Stimulated activated effector memory CD8-positive, alpha-beta T cell treated with anti-CD3 and anti-CD28 coated beads, Interleukin-12 subunit alpha, Interleukin-12 subunit beta, amount 100 ng/mL, for 72 hours (primary cell): ENCODE measurements at places on chromosomes 16 and 17.

DNA sequence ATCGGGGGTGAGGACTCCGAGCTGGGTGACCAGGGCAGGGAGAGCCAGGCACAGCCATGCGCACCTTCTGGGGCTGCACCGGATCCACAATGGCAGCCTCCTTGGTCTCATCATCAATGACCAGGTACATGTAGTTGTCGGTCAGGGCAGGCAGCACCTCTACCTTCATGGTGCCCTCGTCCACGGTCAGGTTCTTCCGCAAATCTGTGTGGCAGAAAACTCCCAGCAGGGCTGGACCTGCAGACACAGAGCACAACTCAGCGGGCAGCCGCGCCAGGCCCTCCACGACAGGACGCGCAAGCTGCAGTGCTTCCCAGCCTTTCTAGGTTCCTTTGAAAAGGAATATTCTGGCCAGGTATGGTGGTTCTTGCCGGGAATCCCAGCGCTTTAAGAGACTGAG, 3.8 kb downstream of the HAGH start:
- no peak for DNase-seq

DNA sequence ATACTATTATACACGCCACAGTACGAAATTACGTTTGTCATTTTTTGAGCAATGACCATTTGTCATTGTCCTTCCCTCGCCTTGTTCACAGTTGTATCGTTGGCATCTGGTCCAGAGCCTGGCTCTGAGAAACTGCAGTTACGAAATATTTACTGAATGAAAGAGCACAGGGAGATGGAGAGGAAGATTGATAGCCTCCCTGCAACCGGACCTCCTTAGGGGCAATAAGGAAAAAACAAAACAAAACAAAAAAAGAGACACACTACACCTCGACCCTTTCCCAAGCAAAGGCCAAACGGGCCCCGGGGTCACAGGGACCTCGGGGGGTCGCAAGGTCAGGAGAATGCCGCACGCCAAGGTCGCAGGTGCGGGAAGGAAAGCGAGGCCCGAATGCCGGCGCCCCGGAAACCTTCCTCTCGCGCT, 857 bp downstream of the GOT2 start:
- no peak for DNase-seq

DNA sequence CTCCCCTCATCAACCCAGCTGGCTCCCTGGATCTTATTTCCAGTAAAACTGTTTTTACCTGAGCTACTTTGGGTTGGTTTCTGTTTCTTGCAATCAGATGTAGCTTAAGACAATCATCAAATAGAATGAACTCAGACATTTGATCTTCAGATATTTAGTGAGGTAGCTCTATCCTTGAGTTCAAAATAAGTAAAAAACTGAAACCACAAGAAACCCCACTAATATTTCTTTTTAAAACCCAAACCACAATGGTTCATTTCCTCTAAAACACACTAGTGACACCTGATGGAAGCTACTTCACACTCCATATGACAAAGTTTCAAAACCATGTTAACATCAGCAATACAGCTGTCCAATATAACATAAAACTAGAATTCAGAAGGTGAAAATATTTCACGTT, 37.8 kb downstream of the CACNG1 start:
- DNase-seq: no peak

DNA sequence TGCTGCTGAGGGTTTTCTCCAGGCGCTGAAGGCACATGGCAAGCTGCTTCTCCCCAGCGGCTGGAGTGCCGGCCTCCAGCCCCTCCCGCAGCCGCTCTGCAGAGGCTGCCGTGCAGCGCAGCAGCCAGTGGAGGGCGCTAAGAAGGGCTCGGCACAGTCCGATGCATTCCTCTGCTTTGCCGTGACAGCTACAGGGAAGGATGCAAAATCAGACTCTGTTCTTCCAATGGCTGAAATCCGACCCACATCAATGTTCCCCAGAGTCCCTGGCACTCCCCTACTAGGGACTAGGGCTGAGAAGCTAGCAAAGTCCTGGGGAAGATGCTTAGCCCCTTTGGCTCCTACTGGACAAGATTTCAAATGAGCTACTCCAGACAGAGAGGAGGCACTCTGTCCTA, 19.0 kb downstream of the MED24 start:
- no peak for DNase-seq

DNA sequence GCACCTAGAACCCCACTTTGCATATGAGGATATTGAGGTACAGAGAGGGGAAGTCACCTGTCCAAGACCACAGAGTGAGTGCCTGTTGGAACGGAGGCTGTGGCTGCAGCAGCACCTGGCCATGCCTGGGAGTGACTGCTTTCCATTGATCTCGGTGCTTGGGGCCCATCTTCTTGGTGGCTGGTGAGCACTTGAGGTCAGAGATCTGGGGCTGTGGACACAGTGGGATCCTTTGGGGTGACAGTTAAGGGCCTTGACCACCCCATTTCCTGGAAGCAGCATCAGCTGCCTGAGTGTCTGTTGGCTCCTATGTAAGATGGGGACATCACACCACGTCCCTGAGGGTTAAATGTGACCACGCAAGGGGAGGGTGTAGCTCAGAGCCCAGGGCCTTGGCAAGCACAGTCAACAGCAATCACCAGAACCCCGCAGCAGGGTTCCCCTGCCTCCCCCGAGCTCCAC, 111.7 kb downstream of the IRF8 start:
- no peak for DNase-seq

GRCh38 chr17:64354396-64354795, 36.3 kb downstream of the PECAM1 start:
- no peak for DNase-seq

DNA sequence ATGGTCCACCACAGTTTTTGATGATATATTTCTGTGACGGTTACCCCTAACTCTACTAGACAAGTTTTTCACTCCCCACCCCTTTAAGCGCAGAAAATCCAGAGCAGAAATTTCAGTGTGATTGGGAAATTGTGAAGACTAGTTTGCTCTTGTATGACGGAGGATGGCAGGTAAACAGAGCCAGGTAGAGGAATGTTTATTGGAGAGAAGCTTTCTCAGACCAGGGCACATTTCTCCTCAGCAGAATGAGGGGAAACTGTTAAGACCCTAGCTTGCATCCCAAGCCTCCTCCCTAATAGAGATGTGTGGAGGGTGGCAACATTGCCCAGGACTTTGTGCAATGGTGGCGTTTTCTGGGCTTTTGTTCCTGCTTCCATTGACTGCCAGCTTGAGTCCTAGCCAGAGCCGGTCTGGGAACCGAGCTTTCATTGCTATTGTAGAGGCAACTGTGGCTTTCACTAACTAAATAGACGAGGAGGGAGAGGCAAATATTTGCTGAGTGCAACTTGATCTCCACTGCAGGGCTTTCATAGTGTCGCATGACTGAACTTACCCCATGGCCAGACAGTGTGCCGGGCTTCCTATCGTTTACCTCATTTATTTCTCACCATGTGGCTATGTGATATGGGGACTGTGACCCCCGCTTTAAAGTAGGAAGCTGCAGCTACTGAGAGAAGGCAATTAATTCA, 159.6 kb upstream of the MPHOSPH6 start:
- DNase-seq: no peak

GRCh38 chr16:87993901-87994300, 42.7 kb downstream of the BANP start:
- no peak for DNase-seq

DNA sequence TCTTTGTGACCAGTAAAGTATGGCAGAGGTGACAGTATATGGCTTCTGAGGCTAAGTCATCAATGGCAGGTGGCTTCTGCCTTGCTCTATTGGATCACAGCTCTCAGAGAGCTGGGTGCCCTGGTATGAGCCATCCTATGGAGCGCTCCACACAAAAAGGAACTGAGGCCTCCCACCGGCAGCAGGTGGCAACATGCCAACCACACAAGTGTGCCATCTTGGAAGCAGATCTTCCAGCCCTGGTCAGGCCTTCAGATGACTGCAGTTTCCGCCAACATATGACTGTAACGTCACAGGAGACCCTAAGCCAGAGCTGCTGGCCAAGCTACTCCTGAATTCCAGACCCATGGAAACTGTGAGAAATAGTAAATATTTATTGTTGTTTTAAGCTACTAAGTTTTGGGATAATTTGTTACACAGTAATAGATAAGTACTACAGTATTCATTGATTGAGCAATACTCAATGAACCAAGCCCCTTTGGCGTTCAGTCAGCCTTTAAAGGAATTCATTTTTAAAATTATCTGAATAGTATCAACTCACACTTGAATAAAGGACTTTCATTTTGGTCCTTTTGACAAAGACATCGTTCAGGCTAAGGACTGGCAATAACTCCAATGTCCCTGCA, 69.4 kb upstream of the LHX1 start:
- no peak for DNase-seq

GRCh38 chr17:38922538-38923297, 2.7 kb upstream of the LASP1NB start:
- no peak for DNase-seq

- no peak for DNase-seq
Observed at GRCh38 chr17:17513626-17514025, 17.4 kb upstream of the RASD1 start.

DNA sequence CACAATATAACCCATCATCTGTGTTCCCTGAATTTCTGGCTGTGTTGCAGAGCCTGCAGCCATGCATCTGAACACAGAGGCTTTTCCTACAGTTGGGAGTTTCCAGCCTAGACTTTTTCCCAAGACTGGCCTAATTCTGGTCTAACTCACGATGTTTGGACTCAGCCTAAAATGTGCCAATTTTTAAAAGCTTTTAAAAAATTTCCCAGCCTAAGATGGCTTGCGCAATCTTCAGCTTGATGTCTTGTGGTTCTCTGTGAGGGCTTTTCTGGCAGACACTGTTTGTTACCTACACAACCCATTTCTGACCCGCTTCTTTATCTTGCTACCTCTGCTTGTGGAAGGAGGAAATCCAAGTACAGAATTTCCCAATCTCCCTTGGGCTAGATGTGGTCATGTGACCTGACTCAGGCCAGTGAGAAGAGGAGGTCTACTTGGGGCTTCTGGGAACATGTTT, 72.7 kb upstream of the GAS7 start:
- DNase-seq: no peak

DNA sequence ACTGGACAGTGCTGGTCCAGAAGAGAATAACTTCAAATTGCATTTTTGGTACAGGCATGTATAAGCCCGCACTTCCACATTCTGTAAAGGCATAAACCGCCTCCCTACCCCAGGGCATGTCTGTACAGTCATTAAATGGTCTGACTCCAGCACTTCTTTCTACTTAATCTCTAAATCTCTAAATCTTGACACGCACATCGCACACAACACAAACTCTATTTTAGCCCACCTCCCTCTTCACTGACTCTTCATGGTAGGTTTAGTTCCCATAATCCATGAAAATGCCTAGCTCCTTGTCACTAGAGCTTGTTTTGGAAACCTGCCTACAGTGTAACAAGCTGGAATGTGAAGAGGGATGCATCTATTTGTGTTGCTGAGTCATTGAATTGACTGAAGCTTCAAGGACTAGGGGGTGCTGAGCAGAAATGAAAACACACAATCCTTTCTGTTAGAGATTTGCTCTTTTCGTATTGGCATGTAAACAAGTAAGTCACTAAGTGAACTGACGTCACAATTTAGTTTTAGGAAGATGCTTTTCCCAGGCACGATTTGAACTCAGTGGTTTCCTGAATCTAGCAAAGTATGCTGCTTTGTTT, 1.6 kb upstream of the DUSP14 start:
- DNase-seq: no peak

- no peak for DNase-seq
Observed at GRCh38 chr17:66348584-66349165, 46.3 kb downstream of the PRKCA start.

GRCh38 chr16:88677721-88678120, 8.6 kb downstream of the SNAI3 start:
- DNase-seq: no peak

DNA sequence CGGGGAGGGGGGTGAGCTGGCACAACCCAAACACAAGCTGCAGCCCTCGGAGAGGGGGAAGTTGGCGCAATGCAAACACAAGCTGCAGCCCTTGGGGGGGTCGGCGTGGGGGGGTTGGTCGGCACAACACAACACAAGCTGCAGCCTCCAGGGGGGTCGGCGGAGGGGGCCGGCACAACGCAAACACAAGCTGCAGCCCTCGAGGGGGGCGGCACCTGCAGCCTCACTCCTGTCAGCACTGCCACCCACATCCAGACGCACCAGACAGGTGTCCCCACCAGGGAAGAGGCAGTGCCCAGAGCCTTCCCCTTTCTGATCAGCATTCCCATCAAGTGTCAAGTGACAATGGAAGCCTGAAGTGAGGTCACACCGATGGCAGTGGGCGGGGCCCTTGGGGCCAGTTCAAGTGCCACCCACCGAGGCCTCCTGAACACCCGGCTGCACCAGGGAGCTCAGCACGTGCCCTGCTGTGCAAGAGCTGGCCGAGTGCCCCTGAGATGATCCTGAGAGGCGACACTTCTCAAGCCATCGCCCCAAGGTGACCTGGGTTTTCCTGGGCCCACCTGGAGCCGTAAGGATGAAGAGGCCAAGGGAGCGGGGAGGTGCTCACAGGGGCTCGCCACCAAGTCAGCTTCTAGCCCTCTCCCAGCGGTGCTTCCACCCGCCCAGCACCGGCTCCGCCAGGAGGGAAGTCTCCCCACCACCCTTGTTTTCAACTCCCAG, 59.3 kb downstream of the KLHDC4 start:
- DNase-seq: no peak

GRCh38 chr17:83083368-83084201, 4.2 kb downstream of the METRNL start:
- DNase-seq: peak; percentile 58

- DNase-seq: no peak
Observed at GRCh38 chr17:6075050-6075449, 4.9 kb downstream of the WSCD1 start.

DNA sequence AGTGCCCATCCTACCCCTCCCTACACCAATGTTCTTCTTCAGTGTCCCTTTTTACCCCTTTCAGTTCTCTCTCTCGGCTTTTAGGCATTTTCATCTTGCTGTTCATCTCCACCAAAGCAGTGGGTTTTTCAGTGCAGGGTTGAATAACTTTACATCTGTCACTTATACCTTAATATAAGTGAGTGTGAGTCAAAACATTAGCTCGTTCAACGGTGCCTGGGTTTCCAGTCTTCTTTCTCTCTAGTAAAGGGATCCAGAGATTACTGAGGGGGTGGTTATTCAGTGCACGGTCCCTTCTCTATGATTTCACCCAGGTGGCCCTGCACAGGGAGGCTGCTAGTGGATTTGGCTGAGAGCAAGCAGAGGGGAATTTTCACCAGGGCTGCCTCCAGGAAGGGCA, 210.6 kb upstream of the CDH5 start:
- DNase-seq: no peak

- DNase-seq: no peak
Observed at GRCh38 chr17:41500131-41500911, 5.1 kb downstream of the KRT13 start.
